Colonic mucosa (tissue), 4 donors: ENCODE measurements at places on chromosomes 3 and 15. TPM values are rescaled to one million over a fixed set of nuclear protein-coding genes. Genes with fewer than 3 reads are reported as not detected.

DNA sequence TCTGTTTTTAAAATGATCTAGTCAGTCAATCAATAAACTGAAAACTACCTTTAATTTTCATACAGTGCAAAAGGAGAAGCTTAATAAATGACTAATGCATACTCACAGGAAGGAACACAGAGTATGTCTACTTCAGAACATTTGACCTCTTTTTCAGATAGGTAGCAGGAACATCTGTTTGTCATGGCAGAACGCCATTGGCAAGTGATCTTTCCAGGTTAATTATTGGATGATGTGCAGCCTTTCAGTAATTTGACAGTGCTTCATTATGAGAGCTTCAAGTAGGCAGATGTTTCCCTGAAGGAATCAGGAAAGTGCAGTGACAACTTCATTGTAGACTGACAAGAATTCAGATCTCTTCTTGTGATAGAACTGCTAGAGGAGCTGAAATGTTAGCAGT, 325.0 kb downstream of the OTOL1 start:
- DNase-seq: no peak
- no peak overlapping the region for H3K4me3 ChIP-seq
- no peak overlapping the region for H3K27ac ChIP-seq
- H3K27me3 ChIP-seq: no peaks in the 10 kb centered on the region
- no peaks in the 10 kb centered on the region for H3K36me3 ChIP-seq

DNA sequence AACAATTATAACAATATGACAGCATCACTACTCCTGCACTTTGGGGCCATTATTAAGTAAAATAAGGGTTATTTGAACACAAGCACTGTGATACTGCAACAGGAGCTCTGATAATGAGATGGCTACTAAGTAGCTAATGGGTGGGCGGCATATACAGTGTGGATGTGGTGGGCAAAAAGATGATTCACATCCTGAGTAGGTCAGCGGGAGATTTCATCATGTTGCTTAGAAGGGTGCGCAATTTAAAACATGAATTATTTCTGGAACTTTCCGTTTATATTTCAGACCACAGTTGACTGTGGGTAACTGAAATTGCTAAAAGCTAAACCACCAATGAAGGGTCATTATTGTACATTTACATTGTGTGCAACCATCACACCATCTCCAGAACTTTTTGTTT, 42.3 kb downstream of the FBXO22 start:
- no peaks in the 10 kb centered on the region for H3K36me3 ChIP-seq
- no peaks in the 10 kb centered on the region for H3K27me3 ChIP-seq
- no peaks in the 10 kb centered on the region for H3K4me1 ChIP-seq
- DNase-seq: no peak
- H3K27ac ChIP-seq: no peak overlapping the region
- no peak overlapping the region for H3K4me3 ChIP-seq

GRCh38 chr3:123399653-123400052, 49.2 kb downstream of the ADCY5 start:
- no peak overlapping the region for H3K27ac ChIP-seq
- no peaks in the 10 kb centered on the region for H3K4me1 ChIP-seq
- H3K36me3 ChIP-seq: no peaks in the 10 kb centered on the region
- H3K4me3 ChIP-seq: no peak overlapping the region
- DNase-seq: no peak

DNA sequence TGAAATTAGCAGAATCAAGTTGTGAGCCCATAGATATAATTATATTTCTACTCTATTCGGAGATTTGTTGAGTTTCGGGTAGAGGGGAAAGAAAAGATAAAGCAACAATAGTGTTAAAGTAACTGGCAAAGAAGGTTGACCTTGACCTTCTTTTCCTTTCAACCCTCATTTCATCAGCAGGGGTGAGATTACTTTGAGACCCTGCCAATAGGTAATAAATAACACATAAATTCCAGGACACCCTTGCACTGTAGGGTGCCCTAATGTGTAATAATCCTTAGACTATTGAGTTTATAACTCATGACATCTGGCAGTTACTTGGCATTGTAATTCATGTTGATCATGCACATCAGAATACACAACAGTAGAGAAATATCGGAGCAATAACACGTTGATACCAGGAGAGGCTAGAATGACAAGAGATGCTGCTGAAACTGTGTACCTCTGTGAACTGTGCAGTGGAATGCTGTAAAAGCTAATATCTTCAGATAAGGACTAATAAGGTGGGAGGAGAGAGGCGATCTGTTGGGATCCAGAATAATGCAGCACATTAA, 426.7 kb downstream of the ROBO2 start:
- H3K4me3 ChIP-seq: no peak overlapping the region
- H3K36me3 ChIP-seq: no peaks in the 10 kb centered on the region
- no peak overlapping the region for H3K27ac ChIP-seq
- no peaks in the 10 kb centered on the region for H3K4me1 ChIP-seq
- DNase-seq: no peak

- no peaks in the 10 kb centered on the region for H3K4me1 ChIP-seq
- H3K4me3 ChIP-seq: no peak overlapping the region
- no peak overlapping the region for H3K27ac ChIP-seq
- no peaks in the 10 kb centered on the region for H3K36me3 ChIP-seq
Measured at GRCh38 chr3:37819591-37819990, 42.1 kb upstream of the CTDSPL start.

DNA sequence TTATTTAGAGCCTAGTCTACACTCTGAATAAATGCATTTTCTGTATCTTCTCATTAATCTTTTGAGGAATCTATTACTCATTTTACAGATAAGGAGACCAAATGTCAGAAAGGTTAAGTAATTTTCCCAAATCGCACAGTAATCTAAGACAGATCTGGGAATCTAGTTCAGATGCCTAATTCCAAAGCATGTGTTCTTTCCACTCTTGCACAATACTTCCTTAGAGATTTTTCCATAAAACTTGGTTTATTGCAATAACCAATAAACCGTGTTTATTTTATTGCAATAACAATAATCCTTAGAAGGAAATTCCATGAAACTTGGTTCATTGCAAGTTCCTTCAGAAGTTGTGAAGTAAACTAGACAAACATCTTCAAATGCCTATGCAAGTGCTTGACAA, 17.4 kb upstream of the COL8A1 start:
- DNase-seq: no peak
- H3K36me3 ChIP-seq: no peaks in the 10 kb centered on the region
- H3K27me3 ChIP-seq: no peaks in the 10 kb centered on the region
- H3K4me1 ChIP-seq: no peaks in the 10 kb centered on the region
- no peak overlapping the region for H3K4me3 ChIP-seq

DNA sequence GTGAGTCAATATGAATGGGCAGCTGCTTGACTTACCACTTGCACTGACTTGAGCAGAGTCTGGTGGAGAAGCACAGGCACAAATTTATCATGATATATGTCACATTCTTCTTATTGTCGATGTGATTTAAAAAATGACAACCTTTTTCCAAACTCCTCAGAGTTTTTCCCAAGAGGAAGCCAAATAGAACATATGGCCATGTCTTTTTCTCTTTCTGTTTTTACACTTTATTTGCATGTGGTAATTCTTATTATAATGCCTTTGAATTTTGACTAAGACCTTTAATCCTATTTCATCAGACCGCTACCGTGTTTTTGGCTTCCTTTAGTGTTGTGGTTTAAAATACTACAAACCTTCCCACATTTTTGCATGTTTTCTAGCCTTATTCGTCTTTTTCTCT, 666.2 kb downstream of the PDCD6IP start:
- no peak overlapping the region for H3K27ac ChIP-seq
- no peak for DNase-seq
- no peaks in the 10 kb centered on the region for H3K27me3 ChIP-seq
- H3K4me1 ChIP-seq: no peaks in the 10 kb centered on the region
- no peaks in the 10 kb centered on the region for H3K36me3 ChIP-seq

GRCh38 chr15:95608371-95608770, 722.1 kb upstream of the NR2F2 start:
- no peak overlapping the region for H3K27ac ChIP-seq
- H3K36me3 ChIP-seq: no peaks in the 10 kb centered on the region
- DNase-seq: no peak
- H3K4me3 ChIP-seq: no peak overlapping the region

GRCh38 chr15:45646220-45646619, 11.4 kb downstream of the SQOR start:
- no peak overlapping the region for H3K4me3 ChIP-seq
- H3K27me3 ChIP-seq: no peaks in the 10 kb centered on the region
- H3K36me3 ChIP-seq: no peaks in the 10 kb centered on the region
- H3K4me1 ChIP-seq: peaks cover 26% of the 10 kb centered on the region
- DNase-seq: no peak

CHRNA3 gene
- total RNA-seq: 2.0 TPM

DNA sequence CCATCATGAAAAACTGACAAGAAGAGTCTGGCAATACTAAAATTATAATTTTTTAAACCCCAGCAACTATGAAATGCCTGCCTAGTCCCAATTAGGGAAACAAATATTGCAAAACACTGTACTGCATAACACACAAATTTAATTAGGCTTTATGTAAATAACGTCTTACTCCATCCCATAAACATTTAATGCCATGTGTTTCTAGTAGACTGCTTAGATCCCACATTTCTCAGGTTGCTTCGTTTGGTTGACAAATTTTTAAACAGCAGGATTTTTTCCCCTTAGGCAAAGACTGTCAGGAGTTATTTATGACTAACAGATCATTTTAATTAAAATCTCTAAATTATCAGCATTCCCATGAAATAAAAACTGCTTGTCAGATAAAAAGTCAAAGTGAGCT, 29.9 kb downstream of the EIF2AK4 start:
- no peaks in the 10 kb centered on the region for H3K27me3 ChIP-seq
- no peak for DNase-seq

- no peaks in the 10 kb centered on the region for H3K27me3 ChIP-seq
- H3K27ac ChIP-seq: no peak overlapping the region
- H3K36me3 ChIP-seq: no peaks in the 10 kb centered on the region
- DNase-seq: no peak
- H3K4me3 ChIP-seq: no peak overlapping the region
- H3K4me1 ChIP-seq: no peaks in the 10 kb centered on the region
Measured at GRCh38 chr3:194281306-194281705, 69.8 kb downstream of the CPN2 start.

- H3K4me1 ChIP-seq: no peaks in the 10 kb centered on the region
- no peaks in the 10 kb centered on the region for H3K36me3 ChIP-seq
- no peak overlapping the region for H3K27ac ChIP-seq
- no peak for DNase-seq
- no peak overlapping the region for H3K4me3 ChIP-seq
Measured at GRCh38 chr3:113409676-113410075, 31.6 kb downstream of the CFAP44 start.

DNA sequence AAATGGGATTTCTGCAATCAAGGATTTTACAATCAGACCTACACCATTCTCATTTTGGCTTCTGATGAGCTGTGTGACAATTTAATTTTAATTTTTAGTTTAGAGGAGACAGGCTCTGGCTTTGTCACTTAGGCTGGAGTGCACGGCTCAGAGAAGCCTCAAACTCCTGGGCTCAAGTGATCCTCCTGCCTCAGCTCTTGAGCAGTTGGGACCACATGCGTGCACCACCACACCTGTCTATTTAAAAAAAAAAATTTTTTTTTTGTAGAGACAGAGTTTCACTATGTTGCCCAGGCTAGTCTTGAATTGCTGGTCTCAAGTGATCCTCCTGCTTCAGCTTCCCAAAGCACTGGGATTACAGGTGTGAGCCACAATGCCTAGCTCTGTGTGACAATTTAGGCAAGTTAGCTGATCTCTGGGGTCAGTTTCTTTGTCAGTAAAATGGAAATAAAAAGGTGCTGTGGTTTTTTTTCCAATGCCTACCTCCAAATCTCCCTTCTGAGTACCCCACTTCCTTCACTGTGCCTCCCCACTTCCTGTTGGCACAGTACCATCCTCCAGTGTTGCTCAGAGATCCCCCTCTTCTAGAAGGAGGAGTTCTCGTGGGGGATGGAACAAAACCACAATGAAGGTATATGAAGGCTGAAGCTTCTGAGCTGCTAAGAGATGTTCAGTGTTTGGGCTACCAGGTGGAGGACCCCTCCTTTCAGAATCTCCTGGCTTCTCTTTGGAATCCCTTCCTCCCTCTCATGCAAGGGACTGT, 54.1 kb upstream of the GSK3B start:
- H3K36me3 ChIP-seq: no peaks in the 10 kb centered on the region
- peaks cover 6% of the 10 kb centered on the region for H3K4me1 ChIP-seq

GRCh38 chr3:131544557-131544956, 41.8 kb upstream of the MRPL3 start:
- H3K36me3 ChIP-seq: no peaks in the 10 kb centered on the region
- DNase-seq: no peak
- no peak overlapping the region for H3K4me3 ChIP-seq
- H3K27ac ChIP-seq: no peak overlapping the region
- no peaks in the 10 kb centered on the region for H3K27me3 ChIP-seq

GRCh38 chr3:157418104-157418503, 18.5 kb upstream of the PTX3 start:
- no peak overlapping the region for H3K27ac ChIP-seq
- no peaks in the 10 kb centered on the region for H3K4me1 ChIP-seq
- H3K27me3 ChIP-seq: no peaks in the 10 kb centered on the region
- H3K4me3 ChIP-seq: no peak overlapping the region

GRCh38 chr3:128551867-128552266, 58.9 kb upstream of the GATA2 start:
- DNase-seq: no peak
- H3K36me3 ChIP-seq: no peaks in the 10 kb centered on the region
- no peak overlapping the region for H3K4me3 ChIP-seq
- H3K4me1 ChIP-seq: no peaks in the 10 kb centered on the region
- peaks cover 14% of the 10 kb centered on the region for H3K27me3 ChIP-seq

- H3K4me3 ChIP-seq: no peak overlapping the region
- no peaks in the 10 kb centered on the region for H3K36me3 ChIP-seq
- no peak overlapping the region for H3K27ac ChIP-seq
- H3K27me3 ChIP-seq: no peaks in the 10 kb centered on the region
- no peaks in the 10 kb centered on the region for H3K4me1 ChIP-seq
Measured at GRCh38 chr3:179929091-179929529, 107.6 kb downstream of the PEX5L start.

DNA sequence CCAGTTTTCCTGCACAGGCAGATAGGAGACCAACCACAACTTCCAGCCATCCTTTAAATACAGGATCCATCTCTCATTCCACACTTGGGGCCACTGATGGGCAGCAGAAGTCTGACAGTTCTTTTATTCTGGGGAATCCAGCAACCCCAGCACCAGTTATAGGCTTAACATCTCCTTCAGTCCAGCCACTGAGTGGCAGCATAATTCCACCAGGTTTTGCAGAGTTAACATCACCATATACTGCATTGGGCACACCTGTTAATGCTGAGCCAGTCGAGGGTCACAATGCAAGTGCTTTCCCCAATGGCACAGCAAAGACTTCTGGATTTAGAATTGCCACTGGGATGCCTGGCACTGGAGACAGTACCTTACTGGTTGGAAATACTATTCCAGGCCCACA, 2.9 kb downstream of the NPAP1 start:
- H3K27me3 ChIP-seq: no peaks in the 10 kb centered on the region
- H3K4me1 ChIP-seq: no peaks in the 10 kb centered on the region
- no peak overlapping the region for H3K4me3 ChIP-seq
- H3K27ac ChIP-seq: no peak overlapping the region
- no peak for DNase-seq

- H3K27me3 ChIP-seq: no peaks in the 10 kb centered on the region
- no peaks in the 10 kb centered on the region for H3K36me3 ChIP-seq
- H3K4me3 ChIP-seq: no peak overlapping the region
- no peaks in the 10 kb centered on the region for H3K4me1 ChIP-seq
- no peak for DNase-seq
Measured at GRCh38 chr15:35926007-35926380, 380.0 kb upstream of the DPH6 start.

SAMMSON gene
- not detected for total RNA-seq

GRCh38 chr3:134423153-134423552, 48.9 kb upstream of the AMOTL2 start:
- no peak overlapping the region for H3K27ac ChIP-seq
- no peak for DNase-seq
- no peaks in the 10 kb centered on the region for H3K4me1 ChIP-seq
